Activated effector memory CD4-positive, alpha-beta T cell treated with Interleukin-2 at 50 U/mL for 16 hours (primary cell): ENCODE measurements at places on chromosomes 3 and 15.

DNA sequence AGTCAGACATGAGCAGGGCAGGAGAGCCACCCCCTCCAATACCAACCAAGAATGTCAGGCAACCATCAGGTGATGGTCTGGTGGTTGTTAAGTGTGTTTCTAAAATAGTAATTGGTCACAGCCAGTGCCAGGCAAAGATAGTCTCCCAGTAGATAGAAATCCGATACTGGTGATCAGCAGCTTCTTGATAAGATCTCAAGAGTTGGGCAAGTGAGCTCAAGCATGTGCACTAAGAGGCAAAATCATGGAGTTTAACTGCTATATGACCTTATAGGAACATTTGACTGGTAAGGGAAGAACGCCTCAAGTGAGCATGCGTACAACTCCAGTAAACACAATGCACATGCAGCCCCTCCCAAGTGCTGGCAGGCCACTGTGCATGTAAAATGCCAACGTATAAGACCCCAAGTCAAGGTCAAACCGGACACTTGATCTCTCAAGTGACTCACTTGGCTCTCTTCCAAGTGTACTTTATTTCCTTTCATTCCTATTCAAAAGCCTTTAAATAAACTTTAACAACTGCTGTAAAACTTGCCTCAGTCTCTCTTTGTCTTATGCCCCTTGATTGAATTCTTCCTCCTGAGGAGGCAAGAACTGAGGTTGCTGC lies 36.0 kb upstream of the CBLB start:
- DNase-seq: no peak

- no peak for DNase-seq
These were observed 52.9 kb upstream of the PLCL2 start for GRCh38 chr3:16831846-16832245.

DNA sequence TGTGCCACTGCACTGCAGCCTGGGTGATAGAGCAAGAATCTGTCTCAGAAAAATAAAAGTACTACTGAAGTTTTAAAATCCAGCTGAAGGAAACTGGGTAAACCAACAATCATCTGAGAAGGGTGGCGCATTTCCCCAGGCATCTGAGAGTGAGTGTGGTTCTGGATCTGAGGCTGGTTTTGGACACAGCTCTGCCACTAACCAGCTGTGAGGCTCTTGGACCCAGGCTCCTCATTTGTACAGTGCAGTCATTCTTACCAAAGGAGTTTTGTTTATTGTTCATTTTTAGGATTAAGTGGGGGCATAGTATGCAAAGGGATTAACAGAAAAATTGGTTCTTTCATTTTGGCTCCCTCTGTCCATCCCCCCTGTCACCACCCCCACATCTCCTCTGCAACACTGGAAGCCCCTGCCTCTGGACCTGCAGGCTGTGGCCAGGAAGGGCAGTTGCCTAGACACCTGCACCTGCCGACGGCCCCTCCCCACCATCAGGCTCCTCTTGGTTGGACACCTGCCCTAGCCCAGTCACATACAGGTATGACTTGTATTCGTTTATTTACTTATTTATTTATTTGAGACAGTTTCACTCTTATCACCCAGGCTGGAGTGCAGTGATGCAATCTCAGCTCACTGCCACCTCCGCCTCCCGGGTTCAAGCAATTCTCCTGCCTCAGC lies 8.8 kb downstream of the NUP210 start:
- DNase-seq: no peak

- no peak for DNase-seq
These were observed 11.3 kb downstream of the USF3 start for GRCh38 chr3:113685124-113685523.

GRCh38 chr3:8990266-8991215 lies 27.3 kb upstream of the RAD18 start:
- DNase-seq: no peak

DNA sequence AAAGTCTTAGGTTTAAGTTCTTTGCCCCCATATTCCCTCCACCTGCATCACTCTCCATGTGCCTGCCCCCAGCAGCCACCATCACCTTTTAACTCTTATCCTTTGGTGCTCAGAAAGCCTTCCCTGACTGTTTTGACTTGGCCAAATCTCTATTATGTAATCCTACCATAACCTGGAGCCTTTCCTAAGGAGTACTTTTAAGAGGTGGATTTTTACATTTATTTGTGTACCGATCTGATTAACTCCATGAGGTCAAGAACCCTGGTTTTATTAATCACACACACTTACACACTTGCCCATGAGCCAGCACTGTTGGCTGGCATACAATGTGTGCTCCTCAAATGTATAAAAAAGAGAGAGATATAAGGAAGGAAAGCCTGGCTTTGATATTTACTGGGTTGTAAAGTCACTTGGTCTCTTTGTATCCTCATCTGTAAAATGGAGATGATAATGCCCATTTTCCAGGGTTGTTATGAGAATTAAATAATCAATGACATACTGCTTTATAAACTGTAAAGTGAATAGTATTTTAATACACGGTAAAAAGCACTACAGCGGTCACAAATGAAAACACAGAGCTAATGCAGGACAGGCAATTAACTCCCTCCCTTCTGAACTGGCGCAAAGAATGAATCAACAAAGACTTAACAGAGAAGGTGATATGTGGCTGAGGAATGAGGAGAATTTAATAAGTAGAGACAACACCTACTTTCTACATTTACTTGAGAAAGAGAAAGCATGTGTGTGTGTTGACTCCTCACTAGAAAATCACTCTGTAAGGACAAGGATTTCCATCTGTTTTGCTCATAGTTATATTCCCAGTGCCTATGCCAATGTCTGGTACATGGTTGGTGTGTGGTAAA lies 45.4 kb downstream of the ATP13A4 start:
- no peak for DNase-seq

GRCh38 chr15:39860200-39860599 lies 59.9 kb downstream of the GPR176 start:
- no peak for DNase-seq

DNA sequence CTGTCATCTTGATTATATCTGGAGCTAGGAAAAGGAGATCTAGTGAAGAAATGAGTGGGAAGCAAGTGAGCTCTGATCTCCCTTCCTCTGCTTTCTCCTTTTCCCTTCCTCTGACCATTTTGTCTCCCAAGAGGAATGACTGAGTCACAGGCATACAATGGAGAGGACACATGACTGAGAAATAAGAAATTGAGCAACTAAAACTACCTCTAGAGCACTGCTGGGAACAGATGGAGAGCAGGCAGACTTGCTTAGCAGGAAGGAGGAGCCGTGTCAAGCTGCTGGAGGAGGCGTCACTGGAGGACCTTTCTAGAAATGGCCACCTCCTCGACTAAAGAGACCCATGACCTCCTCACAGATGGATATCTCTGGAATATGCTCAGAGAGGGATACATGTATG lies 66.9 kb upstream of the MYO5C start:
- no peak for DNase-seq

DNA sequence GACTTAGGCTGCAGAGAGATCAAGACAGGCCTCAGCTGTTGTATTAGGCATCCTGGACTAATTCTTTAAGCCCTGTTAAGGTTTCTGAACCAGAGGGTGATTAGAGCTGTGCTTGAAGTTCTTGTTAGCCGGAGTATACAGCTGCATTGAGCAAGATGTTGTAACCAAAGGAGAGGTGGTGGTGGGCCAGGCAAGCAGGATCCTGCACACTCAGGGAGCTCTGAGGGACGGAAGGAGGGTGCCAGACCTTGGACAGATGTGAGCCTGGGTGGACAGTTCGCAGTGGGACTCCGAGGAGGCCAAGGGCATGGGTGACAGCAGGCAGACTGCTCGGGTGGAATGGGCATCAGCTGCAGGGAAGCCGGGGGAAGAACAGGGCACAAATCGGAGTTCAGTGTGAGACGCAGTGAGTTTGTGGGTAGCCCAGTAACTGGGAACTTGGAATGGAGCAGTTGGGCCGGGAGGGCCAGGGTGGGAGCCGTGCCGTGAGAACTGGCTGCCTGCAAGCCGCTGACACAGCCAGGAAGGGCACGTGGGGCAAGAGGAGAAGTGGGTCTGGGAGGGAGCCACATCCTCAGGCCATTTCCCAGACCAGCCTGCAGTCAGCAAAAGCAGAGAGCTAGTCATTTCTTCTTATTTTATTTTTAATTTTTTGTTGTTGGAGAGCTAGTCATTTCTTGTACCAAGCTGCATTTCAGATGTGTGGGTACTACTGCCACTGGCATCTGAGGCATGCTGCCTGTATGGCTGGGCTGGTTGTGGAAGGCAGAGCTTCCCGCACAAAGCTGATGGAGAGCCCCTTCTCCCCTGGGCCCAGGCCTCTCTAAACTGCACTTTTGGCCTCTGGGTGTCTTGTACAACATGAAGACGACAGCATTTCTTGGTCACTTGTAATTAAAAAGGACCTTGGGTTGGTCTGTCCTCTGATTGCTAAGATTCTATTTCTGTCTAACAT lies 61.0 kb downstream of the PGPEP1L start:
- no peak for DNase-seq

DNA sequence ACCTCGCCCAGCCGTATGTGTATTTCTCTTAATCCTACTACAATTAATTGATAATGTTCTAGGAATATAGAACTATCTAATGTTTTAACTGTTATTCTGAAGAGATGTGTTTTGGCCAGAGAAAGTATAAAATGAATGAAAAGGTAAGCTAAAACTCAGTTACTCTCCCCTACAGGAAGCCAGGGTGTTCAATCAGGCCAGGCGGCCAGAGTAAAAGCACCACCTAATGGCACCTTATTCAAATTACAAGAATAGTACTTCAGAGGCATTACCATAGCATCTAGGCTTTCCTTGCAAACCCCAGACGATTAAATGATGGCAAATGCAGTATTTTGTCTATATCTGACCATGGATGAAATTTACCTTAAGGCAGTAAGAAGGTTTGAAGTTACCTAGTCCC lies 10.4 kb downstream of the SLC12A8 start:
- no peak for DNase-seq

GRCh38 chr3:125112981-125113380 lies 57.2 kb upstream of the HEG1 start:
- no peak for DNase-seq

- DNase-seq: no peak
These were observed 27.7 kb downstream of the DLG1 start for GRCh38 chr3:197270558-197271317.

DNA sequence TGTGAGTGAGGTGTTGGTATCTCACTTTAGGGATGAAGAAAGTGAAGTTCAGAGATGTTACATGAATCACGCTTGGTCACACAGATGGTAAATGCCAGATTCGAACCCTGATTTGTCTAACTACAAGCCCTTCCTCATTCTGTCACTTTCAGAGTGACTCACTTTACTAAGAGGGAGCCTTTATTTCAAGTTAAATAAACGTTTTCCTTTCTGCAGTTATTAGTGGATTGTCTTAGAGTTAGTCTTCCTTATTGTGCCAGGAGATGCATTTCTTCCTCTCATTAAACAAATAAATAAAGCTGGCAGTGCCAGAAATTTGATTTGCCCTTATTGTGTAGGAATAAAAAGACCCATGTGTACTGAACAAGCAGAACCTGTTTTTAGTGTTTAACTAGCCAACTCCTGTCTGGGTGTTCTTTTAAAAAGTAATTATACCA lies 162.5 kb downstream of the AKAP13 start:
- no peak for DNase-seq

GRCh38 chr3:98530676-98531075 lies 1.1 kb upstream of the GPR15 start:
- no peak for DNase-seq

- no peak for DNase-seq
These were observed 595 bp downstream of the DPH6 start for GRCh38 chr15:35545316-35545823.

GRCh38 chr3:160860346-160860745 lies 104.3 kb downstream of the PPM1L start:
- no peak for DNase-seq

GRCh38 chr15:53000409-53000808 lies 210.3 kb upstream of the ONECUT1 start:
- no peak for DNase-seq

- DNase-seq: no peak
These were observed 27.5 kb downstream of the ACAD9 start for GRCh38 chr3:128906804-128907525.

DNA sequence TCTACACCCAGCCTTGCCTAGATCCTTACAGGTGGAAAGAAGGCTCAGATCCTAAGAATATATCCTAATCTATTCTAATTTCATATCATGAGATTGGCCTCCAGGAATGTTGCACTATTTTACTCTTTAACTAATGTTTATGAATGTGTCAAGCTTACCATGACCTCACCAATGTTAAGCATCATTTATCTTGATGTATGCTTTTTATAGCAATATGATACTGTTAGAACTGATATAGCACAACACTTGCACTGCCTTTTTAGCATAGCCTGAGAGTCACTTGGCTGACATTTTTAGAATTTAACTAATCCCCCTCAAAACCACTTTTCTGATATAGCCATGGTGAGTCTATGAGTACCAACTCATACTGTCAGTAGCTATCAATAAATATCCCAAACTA lies 191.5 kb upstream of the NR2F2 start:
- no peak for DNase-seq
